ENCODE measurements at places on chromosomes 13 and 19.

DNA sequence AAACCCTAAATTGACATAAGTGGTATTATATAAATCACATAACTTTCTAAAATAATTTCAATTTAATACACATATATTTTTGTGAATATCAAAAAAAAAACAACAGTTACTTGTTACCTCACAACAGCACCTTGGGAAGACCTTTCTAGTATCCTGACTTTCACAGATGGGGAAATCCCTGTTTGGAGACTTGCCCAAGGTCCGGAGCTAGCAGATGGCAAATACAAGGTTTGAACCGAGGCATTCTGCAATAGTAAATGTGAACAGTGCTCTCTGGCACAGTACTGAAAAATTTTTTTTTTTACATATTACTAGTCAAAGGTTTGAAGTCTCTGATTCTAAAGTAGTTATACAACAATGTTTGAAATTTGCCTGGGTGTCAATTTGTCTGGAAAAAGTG is 104.5 kb downstream of the SUCLA2 start:
- no peak for DNase-seq

- no peak for DNase-seq
These were observed 1.9 kb downstream of the MRPS12 start for GRCh38 chr19:38932425-38933179.

DNA sequence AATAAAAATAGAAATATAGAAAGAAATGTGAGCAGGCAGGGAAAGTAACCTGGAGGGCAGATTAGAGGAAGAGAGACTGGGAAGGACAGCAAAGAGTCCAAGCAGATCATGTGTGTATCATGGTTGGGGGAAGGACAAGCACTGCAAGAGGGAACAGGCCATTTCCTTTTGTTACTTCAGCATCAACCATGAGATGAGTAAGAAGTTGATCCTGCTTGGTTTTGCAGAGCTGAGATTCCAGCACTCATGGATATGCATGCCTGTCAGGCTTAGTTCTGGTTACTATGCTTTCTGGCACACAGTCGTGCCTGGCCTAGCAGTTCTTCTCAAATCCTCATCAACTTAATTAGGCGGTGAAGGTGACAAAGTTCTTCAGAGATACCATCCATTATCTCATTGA is 18.1 kb downstream of the NALCN start:
- no peak for DNase-seq

DNA sequence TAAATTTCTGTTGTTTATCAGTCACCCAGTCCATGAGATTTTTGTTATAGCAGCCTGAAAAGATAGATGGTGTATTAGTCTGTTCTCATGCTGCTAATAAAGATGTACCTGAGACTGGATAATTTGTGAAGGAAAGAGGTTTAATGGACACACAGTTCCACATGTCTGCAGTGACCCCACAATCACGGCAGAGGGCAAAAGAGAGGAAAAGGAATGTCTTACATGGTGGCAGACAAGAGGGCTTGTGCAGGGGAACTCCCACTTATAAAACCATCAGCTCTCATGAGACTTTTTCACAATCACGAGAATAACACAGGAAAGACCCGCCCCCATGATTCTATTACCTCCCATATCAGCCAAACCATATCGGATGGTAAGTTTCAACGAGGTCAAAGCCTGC is 309.2 kb downstream of the LIG4 start:
- no peak for DNase-seq

DNA sequence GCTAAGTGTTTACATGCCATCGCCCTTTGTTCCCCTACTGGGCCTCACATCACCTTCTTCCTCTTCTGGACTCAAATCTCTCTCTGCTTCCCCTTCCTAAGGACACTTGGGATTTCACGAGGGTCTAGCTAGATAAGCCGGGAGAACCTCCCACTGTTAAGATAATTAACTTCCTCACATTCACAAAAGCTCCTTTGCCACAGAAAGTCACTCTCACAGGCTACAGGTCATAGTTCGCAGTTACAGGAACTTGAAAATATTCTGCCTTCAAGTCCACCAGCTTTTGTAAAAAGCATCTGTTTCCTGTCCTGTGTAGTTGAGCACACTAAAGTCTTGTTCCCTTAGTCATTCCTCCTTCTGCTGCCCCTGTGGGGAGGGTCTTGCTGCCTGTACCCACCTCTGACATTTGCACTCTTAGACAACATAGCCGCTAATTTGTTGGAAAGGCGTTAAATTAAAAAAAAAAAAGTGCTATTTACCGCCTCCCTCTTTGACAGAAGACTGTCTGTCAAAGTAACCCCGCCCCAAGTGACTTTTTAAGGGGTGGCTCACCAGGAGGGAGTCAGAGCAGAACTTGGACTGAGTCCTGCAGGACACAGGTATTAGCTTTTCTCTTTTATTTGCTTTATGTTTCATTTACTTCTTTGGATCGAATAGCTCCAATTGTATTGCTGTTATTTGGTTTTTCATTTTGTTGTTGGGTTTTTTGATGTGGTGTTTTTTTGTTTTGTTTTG is 26.8 kb upstream of the CEACAM21 start:
- DNase-seq = no peak

DNA sequence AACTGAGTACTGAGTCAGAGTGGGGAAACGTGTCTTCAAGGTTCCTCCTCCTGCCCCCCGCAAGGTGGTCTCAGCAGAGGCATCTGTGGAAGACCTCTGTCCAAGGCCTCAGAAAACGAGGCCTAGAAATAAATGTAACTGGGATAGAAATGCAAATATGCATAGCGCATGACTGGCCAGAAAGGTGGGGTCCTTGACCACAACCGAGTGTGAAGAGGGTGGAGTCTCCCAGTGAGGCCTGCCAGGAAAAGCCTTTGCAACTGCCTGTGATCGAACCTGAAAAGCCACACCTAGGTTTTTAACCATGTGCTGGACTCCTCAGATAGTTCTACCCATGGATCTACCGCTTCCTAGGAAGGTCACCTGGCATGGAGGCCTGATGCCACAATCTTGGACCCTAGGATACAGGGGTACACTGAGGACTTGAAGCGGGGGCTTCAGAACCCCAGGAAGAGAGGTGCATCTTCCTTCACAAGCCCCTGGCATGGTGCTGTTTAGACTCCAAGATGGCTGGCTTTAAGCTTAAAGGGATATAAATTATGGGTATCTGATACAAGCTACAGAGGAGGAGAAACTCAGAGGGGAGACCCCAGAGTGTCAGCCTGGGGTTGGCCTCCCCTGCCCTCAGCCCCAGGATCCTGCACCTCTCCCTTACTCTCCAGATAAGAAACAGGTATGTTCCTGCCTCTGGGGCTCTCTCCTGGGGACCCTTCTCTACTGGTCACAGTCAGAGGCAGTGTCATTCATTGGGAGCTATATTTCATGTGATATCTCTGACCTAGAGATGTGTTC is 18.3 kb upstream of the SIGLEC6 start:
- DNase-seq = no peak

DNA sequence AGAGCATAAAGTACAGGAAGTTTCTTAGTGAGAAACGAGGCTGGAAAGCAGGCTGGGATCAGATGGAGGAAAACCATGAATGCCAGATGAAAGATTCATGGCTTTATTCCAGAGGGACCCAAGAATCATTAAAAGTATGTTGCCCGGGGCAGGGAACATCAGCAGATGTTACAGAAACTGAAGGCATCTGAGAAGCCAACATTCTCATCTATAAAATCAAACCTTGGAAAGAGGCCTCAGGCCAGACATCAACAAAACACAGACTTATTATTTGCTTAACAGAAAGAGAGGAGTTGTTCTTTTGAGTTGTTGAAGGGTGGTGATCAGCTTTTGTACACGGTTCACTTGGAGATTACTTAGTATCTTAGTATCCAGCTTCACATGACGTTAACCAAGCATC is 543.6 kb downstream of the RFC3 start:
- DNase-seq = no peak

DNA sequence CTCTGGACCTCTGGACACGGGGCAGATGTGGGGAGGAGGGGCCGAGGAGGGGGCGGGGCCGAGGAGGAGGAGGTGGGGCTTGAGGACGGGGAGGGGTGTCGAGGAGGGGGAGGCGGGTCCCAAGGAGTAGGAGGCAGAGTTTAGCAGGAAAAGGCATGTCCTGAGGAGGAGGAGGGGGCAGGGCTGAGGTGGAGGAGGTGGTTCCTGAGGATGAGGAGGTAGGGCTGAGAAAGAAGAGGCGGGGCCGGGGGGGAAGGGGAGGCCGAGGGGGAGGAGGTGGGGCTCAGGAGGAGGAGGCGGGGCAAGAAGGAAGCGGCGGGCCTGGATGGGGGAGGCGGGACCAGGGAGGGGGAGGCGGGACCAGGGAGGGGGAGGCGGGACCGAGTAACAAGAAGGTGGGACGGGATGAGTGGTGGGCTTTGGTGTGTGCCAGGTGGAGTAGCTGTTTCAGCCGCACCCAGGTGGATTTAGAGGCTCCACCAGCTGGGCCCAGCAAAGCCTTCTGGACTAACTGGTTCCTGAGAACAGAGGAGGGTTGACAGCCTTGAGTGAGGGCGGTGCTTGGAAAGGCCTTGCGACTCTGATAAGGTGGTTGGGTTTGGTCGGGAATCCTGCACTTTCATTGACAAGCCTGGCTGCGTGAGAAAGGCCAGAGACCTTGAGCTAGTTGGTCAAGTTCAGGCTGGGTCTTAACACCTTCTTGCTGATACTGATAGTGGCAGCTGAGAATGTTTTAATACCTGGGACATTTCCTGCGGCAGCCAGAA is 7.7 kb downstream of the TECR start:
- no peak for DNase-seq

GRCh38 chr19:42281827-42282762 is 13.0 kb downstream of the CIC start:
- DNase-seq = no peak

DNA sequence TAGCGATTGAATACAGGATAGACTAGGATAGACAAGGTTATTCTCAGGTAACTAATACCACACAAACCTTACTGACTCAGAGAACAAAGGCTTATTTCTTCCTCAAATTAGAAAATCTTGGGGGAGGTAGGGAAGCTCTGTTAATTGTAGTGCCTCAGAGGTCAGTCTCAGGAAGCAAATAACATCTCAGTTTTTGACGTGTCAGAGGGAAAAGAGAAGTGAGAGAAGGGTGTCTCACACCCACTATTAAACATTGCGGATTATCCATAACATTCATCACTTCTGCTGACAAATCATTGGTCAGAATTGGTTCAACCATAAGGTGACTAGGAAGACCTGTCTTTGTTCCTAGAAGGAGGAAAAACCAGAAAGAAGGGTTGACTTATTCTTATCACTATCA is 579.4 kb upstream of the MIR17HG start:
- no peak for DNase-seq

- DNase-seq = no peak
These were observed 7.6 kb downstream of the KATNAL1 start for GRCh38 chr13:30299786-30300185.

- DNase-seq = no peak
These were observed 16.0 kb downstream of the ZNF227 start for GRCh38 chr19:44228318-44228717.

DNA sequence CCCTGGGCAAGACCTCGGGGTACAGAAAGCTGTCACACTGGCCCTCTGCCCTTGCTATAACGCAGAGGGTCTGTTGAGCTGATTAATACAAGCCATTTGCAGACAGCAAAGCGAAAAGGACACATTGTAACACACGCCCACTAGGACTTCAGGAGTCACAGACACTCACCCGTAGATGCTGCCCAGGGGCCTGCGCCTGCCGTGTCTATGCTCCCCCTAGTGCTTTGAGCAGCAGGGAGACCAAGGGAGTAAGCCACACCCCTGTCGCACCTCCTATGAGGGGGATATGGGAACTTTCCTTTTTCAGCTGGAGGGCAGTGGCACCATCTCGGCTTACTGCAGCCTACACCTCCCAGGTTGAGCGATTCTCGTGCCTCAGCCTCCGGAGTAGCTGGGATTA is 1930.2 kb downstream of the OLFM4 start:
- no peak for DNase-seq

DNA sequence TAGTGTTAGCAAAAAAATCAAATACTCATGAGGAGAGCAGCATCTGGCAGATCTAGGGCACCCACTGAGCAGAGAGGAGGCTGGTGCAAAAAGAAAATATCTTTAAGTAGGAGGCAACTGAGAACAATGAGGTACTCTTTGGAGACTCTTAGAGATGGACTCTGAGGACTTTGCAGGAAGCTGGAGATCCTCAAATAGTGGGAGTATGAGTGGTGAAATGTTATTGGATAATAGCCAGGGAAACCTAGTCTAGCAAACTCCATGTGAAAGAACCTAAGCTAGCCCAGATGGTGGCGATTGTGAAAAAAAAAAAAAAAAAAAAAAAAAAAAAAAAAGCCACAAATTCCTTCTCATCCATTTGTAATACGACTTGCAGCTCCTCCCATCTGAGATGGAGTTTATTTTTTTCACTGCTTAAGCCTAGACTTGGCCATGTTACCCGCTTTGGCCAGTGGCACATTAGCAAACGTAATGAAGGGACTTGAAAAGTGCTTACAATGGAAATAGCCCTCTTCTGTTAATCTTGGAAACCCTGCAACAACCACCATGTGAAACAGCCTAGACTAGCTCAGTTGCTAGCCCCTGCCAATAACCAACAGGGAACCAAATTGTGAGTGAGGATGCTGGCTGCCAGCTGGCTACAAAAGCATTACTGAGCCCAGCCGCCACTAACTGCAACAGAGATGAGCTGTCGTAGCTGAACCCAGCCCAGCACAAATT is 476.2 kb downstream of the KLF12 start:
- DNase-seq = peak; percentile 78

- no peak for DNase-seq
These were observed 9.8 kb downstream of the MCF2L start for GRCh38 chr13:112978561-112979405.

DNA sequence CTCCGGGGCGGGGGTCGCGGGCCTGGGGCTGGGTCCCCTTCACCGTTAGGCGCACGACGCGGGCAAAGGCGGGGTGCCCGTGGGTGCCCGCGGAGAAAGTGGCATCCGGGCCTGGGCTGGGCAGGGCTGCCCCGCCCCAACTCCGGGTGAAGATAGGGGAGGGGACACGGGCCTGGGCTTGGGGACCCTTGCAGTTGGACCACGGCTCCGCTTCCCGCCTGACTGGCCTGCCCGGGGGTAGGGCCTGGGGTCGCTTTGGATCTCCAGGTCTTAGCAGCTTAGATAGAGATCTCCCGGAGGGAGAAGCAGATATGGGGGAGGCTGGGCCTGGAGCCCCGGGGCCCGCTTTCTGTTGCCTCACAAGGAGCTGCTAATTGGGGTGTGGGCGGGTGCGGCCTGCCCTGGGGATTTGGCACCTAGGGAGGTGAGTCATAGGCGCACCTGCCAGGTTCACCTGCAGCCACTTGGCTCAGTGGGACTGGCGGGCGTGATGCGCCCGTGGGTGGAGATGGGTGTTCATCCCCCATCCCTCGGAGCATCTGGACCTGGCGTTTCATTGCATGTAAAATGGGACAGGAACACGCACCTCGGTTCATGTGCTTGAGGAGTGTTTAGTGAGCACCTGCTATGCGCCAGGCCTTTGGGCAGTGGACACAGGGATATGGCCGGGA is 585 bp downstream of the MAP1S start:
- no peak for DNase-seq
